ENCODE measurements at places on chromosomes 5 and 9.

GRCh38 chr9:133514460-133515239, 10.1 kb downstream of the MYMK start:
- no peak for DNase-seq

- DNase-seq = no peak
Observed at GRCh38 chr5:74167930-74168315, 472.6 kb downstream of the ENC1 start.

DNA sequence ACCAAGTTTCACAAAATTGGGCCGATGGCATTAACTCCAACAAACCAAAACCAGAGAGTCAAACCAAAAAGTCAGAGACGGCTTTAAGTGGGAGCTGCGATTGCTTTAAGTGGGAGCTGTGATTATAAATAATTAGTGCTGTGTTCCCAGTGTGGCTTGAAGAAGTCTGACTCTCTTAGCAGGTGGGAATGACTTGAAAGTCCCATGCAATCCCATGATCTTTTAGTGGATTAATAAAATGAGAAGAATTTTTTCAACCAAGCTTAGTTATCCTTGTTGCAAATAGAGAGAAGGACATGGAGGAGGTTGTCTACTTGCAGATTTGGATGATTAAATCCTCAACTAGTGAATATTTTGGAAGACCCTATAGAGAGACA, 68.5 kb downstream of the MYO10 start:
- DNase-seq = no peak

DNA sequence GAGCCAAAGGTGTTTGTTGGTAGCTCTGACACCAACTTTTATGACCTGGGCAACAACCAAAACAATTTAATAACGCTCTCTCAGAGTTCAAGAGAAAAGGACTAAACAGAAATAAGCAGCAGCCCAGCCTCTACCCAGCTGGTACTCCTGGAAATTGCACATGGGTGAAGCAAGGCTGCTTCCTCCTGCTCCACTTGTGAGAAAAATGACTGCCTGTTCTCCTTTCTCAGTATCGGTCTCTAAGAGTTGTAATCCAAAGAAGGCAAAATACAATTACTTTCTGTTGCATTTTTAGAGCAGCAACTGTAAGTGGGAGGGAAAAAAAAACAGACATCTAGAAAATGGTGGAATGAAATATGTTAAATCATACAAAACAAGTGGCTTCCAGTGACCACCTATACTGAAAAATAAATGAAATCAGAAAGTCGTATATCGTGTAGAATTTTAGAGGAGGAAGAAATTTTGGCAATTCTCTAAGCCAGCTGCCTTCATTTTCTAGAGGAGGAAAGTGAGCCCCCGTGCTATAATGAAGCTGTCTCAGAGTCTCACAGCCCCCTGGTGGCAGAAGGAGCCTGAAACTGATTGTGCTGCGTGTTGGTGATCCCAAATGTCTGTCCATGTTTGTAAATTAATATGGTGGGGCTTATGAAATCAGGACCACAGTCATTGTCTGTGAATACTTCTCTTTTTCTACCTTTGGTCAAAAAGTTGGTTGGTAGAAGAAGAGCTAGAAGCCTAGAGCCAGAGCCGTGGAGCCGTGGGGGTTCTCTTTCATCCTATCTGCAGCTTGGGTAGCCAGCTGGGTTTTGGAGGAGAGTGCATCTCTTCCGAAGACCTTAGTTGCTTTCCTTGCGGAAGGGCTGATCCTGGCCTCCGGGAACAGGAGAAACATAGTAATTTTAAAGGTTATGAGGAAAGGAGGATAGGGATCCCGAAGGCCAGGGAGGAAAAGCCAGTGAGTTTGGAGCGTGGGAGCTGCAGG, 139.9 kb downstream of the PIP5K1B start:
- no peak for DNase-seq

GRCh38 chr5:139847091-139847490, 51.5 kb downstream of the PSD2 start:
- no peak for DNase-seq

GRCh38 chr5:150209099-150209635, 19.3 kb downstream of the SLC6A7 start:
- no peak for DNase-seq

GRCh38 chr5:153429761-153430380, 60.6 kb upstream of the GRIA1 start:
- no peak for DNase-seq

- no peak for DNase-seq
Observed at GRCh38 chr5:7876867-7877266, 7.9 kb downstream of the MTRR start.

- DNase-seq = no peak
Observed at GRCh38 chr5:111016801-111017200, 54.7 kb upstream of the TSLP start.

GRCh38 chr5:142977363-142978051, 207.3 kb downstream of the ARHGAP26 start:
- DNase-seq = peak; percentile 20

GRCh38 chr9:97076238-97076637, 37.3 kb upstream of the CTSV start:
- DNase-seq = no peak

- DNase-seq = no peak
Observed at GRCh38 chr5:140568443-140569063, 3.9 kb downstream of the SLC35A4 start.

DNA sequence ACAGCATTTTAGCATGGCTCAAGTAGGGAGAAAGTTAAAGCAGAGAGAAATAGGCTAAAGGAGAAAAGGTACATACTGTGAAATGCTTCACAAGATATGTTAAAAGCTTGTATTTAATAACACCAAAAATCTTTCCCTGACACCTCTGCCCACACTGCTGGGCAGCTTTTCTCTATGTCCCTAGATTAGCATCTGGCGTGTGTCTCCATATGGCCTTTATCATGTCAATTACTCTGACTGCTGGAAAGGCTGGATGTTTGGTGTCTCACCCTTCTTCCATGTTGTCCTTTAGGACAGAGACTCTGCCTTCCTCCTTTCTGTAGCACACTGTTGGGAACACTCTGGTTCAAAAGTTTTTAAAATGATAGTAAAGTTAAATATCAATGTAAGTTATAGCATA, 122.5 kb downstream of the OXCT1 start:
- DNase-seq = no peak

DNA sequence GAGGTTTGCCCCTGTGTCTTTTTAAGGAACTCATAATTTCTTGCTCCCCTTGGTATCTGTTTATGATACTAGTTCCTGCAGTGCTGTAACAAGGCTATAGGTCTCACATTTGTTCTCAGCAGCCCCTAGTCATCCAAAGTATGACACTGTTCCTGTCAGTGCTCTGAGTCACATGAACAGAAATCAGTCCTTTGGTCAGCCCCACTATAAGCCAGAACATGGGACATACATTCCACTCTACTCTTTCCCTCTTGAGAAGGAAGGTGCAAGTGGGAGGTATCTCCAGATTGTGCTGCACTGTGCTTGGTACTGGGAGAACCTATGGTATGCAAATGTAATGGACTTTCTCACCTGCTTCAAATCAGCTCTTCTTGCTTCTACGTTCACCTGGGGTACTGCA, 87.0 kb downstream of the IARS1 start:
- DNase-seq = no peak

DNA sequence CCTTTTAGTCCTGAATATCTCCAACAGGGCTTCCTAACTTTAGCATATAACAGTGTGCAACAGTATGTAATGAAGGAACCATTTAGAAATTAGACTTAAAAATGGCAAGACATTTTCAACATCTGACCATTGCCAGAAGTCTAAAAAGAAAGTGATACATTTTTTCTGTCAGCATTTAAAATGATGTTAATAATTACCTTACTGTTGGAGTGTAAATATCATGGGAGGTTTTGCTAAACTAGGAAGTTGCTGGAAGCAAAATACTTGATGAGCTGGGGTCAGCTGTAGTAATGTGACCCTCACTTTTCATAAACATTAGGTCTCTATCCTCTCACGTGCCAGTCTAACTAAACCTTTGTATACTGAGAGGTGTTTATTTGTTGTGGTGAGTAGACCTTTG, 68.8 kb downstream of the NTRK2 start:
- DNase-seq = no peak

DNA sequence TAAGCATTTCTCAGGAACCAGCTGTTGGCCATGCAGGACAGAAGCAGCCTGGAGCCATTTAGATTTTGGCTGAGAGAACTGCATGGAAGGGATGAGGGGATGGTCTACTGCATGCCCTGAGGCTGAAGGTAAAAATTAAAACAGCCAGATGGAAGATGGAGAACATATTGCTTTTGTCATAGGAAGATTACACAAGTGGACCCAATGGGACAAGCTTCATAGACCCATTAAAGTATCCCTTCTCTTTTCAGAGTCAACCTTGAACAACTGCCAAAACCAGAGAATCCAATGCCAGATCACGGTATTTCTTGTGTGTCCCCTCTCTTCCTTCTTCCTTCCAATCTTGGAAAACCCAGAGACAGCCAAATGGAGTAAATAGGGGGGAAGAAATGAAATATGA, 253.4 kb downstream of the NR2F1-AS1 start:
- DNase-seq = no peak

- DNase-seq = no peak
Observed at GRCh38 chr9:4058931-4059330, 240.9 kb downstream of the GLIS3 start.

GRCh38 chr5:34042321-34042720, 692 bp downstream of the C1QTNF3 start:
- no peak for DNase-seq

- no peak for DNase-seq
Observed at GRCh38 chr5:135761746-135762145, 72.7 kb upstream of the SLC25A48 start.

GRCh38 chr5:72137826-72138409, 30.6 kb downstream of the MAP1B start:
- no peak for DNase-seq

GRCh38 chr5:17302604-17303003, 85.2 kb downstream of the BASP1 start:
- no peak for DNase-seq

DNA sequence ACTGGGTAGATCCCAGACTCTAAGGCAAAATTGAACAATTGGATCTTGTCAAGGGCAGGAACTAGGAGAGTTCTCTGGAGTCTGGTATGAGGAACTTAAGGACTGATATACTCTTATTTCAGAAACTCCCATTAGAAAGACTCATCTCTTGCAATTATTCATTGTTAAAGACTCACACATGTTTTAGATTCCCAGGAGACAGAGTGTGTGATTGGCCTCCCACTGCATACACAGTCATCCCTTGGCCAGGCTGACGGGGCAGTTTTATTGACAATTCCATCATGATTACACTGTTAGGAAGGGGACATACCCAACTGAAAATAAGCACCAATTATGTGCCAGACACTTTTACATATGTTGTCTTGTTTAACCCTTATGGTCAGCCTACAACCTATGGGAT, 347.2 kb downstream of the DMAC1 start:
- DNase-seq = no peak

- no peak for DNase-seq
Observed at GRCh38 chr9:6922680-6923079, 164.9 kb downstream of the KDM4C start.

- peak; percentile 1 for DNase-seq
Observed at GRCh38 chr9:121455527-121456239, 44.0 kb downstream of the GGTA1 start.

DNA sequence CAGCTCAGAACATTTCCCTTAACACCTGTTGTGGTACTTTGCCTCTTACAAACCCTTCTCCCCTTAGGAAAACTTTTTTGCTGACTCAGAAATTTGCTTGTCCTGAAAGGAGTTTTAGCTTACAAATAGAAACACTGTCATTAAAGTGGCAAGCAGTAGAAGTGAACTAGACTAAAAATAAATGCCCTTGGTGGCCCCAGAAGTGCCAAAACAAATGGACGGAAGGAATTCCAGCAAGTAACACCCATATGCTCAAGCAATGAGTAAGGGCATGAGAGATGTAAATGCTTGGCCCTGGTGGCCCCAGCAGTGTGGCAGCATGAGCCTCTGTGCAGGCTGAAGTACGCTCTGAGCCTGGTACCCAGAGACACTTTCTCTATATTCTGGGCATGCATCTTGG, 8.6 kb downstream of the VLDLR start:
- no peak for DNase-seq

DNA sequence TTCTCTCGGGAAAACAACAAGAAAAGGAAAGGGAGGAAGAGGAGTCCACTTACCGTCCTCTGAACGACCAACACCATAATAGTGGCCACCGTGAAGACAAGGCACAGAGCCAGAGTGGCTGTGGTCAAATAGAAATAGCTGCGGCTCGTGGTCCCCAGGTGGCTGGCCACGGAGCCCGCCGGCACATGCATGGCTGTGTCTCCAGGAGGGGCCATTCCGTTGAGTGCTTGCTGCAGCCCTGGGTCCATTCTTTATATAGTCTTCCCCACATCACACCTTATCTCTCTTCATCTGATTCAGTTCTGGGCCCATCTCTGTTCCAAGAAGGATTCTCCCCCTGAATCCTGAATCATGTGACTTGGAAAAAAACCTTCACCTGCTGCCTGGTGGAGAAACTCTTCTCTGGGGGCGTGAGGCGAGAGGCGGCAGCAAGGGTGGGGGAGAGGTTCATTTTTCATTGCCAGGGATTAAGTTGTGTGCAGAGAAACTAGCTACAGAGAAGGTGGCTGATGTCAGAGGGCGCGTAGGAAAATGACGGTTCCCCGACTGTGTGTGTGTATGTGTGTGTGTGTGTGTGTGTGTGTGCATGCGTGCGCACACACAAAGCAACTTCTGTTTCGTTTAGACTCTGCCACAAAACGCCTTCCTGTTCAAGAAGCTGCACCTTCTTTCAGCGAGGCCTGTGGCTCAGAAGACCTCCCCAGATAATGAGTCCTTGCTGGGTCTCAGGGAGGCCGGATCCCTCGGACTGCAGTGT, at the start of gene TNFSF8:
Gene TNFSF8, minus strand, starts transcription at position 536 of the 757 bp plus-strand sequence. Its CDS starts 288 bp downstream, at position 248.
- DNase-seq = peak; percentile 31

DNA sequence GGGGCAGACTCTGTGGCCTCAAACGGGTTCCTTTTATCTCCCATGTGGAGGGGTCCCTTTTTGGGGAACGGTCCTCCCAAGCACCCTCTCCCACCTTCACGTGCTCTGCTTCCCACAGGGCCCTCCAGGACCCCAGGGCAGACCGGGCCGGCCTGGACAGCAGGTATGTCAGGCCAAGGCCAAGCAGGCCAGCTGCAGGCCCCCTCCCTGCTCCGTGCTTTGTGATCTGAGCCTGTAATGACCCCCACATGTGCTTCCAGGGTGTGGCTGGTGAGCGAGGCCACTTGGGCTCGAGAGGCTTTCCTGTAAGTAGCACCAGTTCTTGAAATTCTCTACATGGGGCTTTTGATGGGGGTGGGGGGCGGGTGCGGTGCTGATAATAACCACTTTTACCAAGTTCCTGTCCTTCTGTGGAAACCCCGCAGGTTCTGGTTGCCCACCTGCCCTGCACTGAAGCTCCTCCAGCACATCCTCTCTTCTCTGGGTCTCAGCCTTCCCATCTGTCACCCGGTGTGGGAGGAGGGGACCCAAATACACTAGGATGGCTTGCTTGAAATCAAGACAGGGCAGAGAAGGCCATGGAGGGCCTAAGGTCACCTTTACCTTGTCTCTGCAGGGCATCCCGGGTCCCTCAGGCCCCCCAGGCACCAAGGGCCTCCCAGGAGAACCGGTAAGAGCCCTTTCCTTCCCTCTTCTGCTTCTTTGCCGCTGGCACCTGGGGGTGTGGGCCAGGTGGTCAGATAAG, 57.9 kb upstream of the ORM1 start:
- no peak for DNase-seq
